ENCODE measurements at places on chromosomes 3 and 15.

- no peak for DNase-seq
These were observed 402.4 kb downstream of the SHQ1 start for GRCh38 chr3:72445827-72446217.

DNA sequence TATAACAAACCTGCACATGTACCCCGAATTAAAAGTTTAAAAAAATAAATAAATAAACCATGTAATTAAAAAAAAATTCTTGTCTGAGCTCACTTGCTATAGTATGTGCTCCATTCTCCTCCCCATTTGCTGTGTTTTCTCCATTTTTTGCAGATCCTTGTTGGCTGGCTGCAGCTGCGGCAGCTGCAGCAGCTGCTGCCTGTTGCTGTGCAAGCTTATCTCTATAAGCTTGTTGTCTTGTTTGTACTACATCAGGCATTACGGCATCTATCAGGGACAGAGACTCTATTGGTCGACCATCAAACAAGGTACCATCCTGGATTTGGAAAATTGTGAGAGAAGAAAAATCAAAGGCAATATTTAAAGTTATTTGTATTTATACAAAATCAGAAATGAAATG, 145.9 kb downstream of the TBL1XR1 start:
- DNase-seq, result no peak

DNA sequence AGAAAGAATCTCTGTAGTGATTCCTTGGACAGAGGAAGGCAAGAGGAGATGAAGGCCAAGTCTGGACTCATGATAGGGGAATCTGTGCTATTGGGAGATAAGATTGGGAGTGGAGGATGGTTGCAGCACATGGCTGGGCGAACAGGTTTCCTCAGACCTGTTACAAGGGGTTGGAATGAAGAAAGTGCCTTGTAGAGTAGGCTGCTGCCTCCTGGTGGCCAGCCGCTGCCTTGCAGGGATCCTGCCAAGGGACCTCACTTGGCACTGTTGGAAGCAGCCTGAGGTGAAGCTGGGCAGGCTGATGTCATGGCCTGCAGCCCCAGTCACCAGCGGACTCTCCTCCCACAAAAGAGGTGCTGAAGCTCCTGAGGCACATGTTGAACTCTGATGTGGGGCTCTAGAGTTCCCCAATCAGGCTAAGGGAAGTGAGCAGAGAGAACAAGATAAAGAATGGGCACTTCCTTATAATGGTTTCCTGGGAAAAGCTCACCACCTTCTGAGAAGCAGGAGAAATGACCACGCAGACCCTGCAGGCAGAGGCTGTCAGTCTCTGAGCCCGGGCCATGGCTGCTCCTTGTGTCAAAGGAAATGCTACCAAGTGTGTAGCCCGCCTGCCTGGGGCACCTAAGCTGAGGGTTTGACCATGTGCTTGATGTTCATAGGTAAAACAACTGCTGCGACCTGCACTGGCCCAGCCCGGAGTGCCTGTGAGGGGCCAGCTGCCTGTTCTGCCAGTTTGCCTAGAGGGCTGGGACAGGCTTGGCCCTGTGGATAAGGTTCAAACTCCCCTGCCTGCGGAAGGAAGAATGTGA, 1.6 kb upstream of the TEX264 start:
- DNase-seq, result peak; percentile 58

DNA sequence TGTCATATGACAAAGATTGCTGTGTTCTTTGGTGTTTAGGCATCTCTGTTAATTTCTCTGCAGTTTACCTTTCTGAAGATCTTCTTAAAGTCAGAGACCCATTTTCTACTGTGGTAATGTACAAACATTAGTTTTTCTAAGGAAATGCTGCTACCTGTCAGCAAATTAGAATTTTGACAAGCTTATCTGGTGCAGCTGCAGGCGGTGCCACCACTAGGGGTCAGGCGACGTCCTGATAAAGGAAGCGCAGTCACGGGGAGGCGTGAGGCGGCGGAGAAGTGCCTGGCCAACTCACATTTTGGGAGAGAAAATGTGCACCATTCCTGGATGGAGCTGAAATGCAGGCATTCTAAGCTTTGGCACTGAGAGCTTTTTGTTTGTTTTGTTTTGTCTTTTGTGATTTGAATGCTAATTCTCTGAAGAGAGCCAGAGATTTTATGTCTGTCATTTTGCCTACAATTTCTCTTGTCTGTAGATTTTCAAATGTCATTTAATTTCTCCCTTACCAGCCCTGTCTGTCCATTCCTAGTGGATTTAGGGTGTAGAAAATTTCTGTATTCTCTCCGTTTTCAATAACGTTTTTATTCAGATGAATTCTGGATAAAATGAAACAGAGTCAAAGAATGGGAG, 24.9 kb upstream of the SIAH2 start:
- DNase-seq, result peak; percentile 55

DNA sequence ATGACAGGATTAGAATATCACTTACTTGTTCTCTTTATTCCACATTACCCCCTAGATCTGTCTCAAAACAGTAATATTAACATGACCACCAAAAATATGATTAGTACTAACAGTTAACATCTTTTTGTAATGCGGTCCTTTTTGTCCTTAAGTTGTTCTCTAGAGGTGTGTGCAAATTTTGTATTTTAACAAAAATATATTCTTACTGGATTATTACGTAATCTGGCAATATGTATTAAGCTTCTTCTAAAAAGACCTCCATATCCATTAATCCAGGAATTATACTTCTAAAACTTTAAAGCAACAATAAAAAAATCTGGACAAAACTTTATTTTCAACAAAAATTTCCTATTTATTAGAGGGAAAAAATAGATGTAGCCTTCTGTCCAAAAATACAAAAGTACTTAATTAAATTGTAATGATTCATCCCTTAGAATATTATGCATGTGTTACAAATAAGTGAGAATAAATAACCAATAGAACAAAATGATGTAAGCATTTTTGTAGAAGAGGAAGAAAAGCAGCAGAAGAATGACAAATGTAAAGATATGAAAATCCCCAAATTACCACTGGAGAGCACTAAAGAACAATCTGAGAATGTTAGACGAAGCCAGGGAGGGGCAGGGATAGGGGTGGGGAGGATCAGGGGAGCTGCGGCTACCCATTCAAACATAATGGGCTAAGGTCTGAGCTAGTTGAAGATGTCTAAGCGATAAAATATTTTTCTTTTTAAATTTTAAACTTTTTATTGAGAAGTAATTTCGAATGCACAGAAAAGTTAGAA, 945.6 kb downstream of the MCTP2 start:
- no peak for DNase-seq

DNA sequence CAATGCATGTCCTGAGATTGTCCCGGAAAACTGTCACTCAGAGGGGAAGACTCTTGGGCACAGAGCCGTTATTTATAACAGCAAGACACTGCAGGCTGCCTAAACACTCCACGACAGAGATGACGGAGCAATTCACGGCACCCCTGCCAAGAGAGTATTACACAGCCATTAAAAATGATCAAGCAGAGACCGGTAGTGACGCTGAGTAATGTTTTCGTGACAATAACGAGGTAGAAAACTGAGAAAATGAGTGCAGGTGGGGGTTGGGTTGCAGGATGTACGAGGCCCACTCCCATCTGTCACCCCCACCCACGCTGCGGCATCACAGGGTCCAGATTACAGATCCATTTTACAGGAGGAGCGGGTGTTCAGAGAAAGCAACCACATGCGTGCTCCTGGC, 58.9 kb upstream of the LINGO1 start:
- DNase-seq, result no peak

DNA sequence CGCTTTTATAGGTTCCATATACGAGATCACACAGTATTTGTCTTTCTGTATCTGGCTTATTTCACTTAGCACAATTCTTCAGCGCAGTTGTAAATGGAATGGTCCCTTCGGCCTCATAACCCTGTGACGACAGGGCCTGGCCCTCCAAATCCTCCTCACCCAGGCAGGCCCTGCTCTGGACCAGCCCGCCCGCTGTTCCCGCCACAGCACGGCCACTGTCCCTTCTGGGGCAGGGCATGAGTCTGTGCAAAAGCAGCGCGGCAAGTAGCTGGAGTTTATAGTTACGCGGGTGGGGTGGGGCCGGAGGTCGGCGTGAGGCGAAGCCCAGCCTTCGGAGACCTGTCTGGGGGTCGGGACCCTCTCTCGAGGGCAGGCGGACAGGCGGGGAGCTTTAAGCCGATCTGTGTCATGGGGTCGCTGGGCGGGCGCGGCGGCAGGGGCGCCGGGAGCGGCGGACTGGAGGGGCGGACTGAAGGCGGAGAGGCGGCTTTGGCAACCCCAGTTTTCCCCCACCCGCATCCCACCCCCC, 543 bp downstream of the ARPIN start:
- no peak for DNase-seq

GRCh38 chr3:148186881-148187280, 510.8 kb upstream of the AGTR1 start:
- DNase-seq, result no peak

DNA sequence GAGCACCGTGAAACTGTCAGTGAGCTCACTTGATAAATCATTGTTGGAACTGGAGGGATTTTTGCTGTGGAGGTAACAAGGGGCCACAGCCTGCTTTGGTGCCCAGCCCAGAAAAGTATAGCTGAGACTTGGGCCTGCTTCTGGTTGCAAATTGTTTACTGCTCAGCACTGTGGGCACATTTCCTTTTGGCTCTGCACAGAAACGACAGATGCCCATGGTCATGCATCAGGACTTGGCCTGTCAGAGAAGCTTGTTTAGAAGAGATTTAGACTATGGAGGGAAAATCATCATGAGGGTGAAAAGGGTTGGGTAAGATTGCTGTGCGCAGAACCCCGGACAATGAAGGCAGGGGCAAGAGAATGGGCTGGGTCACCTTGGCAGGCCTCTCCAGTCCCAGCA, 286.1 kb upstream of the CTNNB1 start:
- DNase-seq, result no peak

GRCh38 chr3:137062250-137062649, 104.5 kb downstream of the IL20RB start:
- DNase-seq, result no peak

- no peak for DNase-seq
These were observed 47.5 kb downstream of the DNASE1L3 start for GRCh38 chr3:58163234-58163633.

DNA sequence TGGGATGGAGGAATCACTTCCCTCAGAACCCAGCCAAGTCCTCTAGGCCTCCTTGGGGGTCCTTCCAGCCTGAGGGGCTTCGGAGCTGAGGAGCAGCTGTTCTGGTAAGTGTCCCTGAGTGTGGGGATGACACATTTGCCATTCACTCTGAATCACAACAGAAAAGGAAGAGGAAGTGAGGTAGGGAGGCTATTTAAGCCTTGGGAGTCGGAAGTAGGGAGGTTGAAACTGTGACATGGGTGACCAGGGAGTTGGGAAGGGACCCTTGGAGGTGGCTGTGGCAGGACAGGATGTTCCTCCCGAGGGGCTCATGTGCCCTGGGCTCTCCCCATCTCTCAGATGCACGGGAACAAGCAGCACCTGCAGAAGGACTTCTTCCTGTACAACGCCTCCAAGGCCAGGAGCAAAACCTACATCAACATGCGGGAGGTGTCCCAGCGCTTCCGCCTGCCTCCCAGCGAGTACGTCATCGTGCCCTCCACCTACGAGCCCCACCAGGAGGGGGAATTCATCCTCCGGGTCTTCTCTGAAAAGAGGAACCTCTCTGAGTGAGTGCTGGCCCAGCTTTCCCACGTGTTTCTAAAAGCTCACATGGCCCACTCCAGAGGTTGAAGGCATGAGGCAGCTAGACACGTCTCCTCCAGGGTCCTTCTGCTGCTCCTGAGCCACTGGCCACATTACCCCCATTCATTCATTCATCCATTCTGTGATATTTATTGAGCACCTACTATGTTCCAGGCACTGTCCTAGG, 43.3 kb downstream of the CAPN3 start:
- no peak for DNase-seq

- DNase-seq, result no peak
These were observed 354.2 kb upstream of the IL12A start for GRCh38 chr3:159634483-159634882.

DNA sequence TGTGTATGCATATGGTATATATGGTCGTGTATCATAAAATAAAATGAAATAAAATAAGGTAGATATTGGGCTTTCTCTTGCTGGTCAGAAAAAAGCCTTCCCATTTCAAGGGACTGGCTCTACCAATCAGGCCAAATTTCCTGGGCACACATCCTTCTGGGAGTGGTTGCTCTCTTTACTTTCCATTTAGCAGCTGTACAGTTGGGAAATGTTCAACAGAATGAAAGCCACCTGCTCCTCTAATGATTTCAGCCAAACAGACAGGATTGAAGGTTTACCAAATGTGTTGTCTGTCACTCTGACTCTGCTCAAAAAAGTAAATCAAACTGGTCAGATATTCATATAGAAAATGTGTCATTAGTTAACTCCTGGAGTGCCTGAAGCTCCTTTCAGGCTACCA, 380.4 kb downstream of the ROBO2 start:
- DNase-seq, result no peak

DNA sequence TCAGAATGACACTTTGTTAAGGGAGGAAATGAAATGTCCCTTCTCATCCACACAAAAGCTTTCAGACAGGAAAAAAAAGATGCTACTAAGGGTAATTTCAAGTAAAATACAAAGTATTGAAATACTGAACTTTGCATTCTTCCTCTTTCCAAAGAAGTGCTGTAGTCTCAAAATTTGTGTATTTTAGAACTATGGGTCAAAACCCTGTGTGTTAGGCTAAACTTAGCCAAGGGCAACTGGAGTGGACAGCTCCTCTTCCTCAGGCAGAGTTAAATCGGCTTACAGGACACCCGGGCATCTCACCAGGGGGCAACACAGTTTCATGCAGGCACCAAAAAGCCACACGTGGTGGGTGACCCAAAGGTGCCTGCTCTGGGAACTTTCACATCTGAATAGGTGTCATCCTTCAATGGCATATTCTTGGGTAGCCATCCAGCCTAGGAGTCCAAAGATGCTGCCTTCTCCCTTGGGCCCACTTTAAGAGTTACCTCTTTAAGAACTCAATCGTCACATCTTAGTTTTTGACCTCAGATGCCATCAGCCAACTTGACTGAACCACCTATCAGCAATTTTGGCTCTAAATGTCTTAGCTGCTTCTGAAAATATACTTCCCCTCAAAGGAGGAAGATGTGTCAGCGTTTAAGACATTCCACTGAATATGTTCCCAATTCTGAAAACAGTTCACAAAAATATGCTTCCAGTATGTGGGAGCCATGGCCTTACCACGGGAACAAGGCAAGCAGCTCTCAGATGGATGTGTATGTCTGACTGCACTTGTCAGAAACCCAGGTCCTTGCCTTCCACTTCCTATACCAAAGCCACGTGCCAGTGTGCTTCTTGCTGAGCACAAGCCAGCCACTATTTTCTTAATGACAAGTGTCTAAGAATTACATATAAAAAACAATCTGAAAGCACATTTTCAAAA, 32.2 kb upstream of the MUC13 start:
- no peak for DNase-seq

- DNase-seq, result no peak
These were observed 104.1 kb downstream of the SERPINI1 start for GRCh38 chr3:167839460-167840134.

DNA sequence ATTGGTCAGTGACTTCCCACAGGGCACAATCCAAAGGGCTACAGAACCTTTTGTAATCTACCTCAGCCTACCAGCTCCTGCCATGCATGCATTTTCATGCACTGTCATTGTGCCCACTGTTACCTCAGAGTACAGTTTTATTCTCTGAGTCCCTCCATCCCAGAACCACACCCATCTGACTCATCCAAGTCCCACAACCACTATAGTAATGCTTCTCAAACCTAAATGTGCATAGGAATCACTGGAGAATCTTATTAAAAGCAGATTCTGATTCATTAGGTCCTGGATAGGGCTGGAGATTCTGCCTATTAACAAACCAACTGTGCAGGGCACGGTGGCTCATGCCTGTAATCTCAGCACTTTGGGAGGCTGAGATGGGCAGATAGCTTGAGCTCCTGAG, 3.7 kb upstream of the B3GALNT1 start:
- DNase-seq, result no peak

- DNase-seq, result no peak
These were observed 92.8 kb upstream of the UBE2E1 start for GRCh38 chr3:23712656-23713559.

Data from stimulated activated CD8-positive, alpha-beta memory T cell treated with anti-CD3 and anti-CD28 coated beads, Interleukin-4, amount 100 ng/mL, for 4 hours (primary cell).